CD4-positive, alpha-beta memory T cell (primary cell): ENCODE measurements at places on chromosomes 1 and 21. TPM values are rescaled to one million over a fixed set of nuclear protein-coding genes. Genes with fewer than 3 reads are reported as not detected.

- DNase-seq = no peak
Observed at GRCh38 chr1:1752636-1753606, 25.3 kb downstream of the NADK start.

The PGLYRP3 gene
- polyA plus RNA-seq = not detected

GRCh38 chr1:29634324-29634723 is 398.0 kb downstream of the PTPRU start:
- DNase-seq = no peak

The FHAD1 gene
- not detected for polyA plus RNA-seq

DNA sequence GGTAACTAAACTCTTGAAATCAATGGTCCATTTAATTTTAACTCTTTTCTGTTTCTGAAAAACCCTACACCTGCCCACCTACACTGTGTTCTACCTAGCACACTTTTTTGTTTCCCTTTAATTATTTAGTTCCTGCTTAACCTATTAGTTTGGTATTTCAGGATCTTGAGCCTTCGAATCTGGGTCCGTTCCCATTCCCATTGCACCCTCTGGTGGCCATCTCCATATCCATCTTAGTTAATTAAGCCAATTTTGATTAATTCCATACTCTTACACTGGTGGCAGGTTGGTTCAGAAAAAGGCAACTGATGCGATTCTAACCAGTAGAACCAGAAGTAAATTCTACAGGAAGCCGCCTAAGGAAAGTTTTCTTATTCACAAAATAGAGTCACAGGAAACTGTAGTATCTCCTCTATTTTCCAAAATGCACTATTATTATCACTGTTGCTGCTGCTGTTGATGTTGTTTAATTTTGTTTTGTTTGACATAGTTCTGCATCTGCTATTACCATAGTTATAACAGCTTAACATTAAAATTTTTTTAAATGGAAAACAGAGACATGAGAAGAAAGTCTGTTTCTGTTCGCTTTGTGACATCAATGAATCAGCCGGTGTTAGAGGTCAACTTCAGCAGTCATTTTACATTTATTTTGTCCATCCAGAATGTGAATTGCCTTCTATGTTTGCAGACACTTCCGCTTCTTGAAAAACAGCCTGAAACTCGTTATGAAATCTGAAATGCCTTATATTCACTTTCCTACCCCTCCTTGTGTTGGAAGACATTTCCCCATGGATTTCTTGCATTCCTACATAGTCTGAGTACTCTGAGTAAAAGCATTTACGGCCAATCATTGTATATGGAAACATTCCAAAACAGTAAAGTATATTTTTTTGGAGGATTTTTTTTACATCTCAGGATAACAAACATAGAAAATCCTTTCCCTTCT is 115.5 kb upstream of the NCAM2 start:
- DNase-seq = no peak

GRCh38 chr1:12521096-12521495 is 96.9 kb downstream of the DHRS3 start:
- DNase-seq = no peak

The LMOD1 gene
- not detected for polyA plus RNA-seq
